ENCODE measurements at places on chromosomes 2 and 18.

- no peak for DNase-seq
Measured at GRCh38 chr2:30565851-30566358, 118.9 kb downstream of the LCLAT1 start.

DNA sequence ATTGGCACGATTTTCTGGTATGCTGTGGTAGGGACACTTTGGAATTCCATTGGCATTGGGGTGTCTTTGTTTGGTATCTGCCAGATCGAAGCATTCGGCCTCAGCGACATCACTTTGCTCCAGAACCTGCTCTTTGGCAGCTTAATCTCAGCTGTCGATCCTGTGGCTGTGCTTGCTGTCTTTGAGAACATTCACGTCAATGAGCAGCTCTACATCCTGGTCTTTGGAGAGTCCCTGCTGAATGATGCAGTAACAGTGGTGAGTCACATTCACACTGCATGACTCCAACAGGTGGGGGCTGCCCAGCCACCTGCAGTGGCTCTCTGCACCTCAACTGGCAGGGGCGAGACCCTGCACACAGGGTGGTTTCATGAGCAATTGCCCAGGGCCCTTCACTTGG, 38.4 kb downstream of the SLC9A2 start:
- no peak for DNase-seq

DNA sequence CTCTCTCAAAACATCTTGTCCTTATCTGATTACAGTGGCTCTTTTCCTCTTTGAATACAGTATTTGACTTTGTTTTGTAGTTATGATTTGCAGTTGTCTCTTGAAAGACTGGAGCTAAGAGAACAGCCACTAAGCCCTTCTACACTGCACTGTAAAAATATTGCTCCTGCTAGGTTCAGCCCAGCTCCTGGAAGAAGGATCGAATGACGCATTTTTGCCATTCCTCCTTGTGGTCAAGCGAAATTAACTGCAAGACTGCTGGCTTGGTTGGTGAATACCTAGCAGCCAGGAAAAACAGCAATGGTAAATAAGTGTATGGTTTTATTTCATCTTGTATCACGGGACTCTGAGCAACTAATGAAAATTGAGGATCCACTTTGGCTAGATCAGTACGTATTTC, 407.8 kb upstream of the CDH2 start:
- no peak for DNase-seq

DNA sequence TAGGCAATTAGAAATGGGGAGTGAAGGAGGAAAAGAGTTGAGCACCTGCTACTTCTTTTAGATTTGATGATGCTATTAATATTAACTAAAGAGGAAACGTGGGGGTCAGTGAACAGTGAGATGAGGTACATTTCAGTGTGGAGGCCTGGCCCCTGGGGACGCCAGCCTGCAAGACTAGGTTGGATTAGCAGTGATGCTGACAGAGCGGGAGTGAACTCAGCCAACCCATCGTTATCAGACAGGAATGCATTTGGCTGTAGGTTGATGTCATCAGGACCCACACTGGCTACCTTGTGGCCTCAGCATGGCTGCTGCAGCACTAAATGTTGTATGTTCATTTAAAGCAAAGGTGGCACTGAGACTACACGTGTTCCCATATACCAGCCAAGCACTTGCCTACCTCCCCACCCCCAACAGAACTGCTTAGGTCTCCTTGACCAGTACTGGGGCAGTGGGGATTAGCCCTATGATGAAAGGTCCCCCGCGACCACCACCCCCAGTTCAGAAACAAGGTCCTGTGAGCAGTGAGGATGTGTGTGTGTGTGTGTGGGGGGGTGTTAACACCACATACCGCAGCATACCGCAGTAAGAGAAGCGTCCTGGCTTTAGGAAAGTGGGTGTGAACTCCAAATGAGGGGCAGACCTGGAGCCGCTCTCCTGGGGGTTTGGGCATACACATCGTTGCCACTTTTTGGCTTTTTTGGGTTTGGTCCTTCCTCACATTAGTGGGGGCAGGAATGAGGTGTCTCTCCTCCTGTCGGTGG, 26.0 kb downstream of the DGKD start:
- no peak for DNase-seq

GRCh38 chr2:34161549-34161948, 562.5 kb upstream of the FAM98A start:
- no peak for DNase-seq

DNA sequence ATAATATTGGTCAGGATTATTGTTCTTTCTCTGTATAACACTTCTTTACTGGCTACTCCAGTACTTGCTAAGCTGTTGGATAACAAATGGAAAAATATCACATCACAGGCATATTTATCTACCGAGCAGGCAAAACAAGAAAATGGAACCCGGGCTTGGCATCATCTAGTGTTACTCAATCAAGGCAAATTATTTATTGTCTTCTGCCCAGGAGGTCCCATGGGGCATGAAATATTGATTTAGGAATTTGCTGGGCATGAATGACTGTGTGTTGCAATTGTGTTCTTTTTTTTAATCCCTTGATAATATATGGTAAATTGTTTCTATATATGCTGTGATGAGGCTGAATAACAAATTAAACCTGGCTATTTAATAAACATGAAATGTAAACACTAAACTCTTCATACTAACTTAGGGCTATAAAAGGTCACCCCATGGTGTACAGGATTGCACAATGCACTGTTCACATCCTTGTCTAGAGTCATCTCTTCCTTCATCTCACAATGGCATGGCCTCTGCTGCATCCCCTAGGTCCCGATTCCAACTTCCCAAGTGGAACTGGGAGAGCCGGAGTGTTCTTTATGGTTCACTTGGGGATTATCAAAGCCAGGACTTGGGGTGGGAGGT, 2.2 kb upstream of the PARD3B start:
- no peak for DNase-seq

DNA sequence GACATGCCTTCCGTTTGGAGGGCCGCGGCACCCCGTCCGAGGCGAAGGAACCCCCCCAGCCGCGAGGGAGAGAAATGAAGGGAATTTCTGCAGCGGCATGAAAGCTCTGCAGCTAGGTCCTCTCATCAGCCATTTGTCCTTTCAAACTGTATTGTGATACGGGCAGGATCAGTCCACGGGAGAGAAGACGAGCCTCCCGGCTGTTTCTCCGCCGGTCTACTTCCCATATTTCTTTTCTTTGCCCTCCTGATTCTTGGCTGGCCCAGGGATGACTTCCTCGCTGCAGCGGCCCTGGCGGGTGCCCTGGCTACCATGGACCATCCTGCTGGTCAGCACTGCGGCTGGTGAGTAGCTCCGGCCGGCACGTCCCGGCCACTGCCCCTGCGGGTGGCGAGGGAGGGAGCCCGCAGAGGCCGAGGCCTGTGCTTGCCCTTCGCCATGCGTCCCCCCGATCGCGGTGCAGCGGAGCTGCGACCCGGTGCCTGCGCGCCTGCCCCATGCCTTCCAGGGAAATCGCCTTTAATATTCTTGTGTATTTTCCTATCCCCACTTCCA, 1.2 kb downstream of the BMPR2 start:
- DNase-seq = no peak

- no peak for DNase-seq
Measured at GRCh38 chr18:59485382-59485781, 126.3 kb upstream of the LMAN1 start.

- DNase-seq = no peak
Measured at GRCh38 chr2:159903443-159904126, 105.6 kb upstream of the CD302 start.

- no peak for DNase-seq
Measured at GRCh38 chr2:36824273-36824672, 127.8 kb downstream of the VIT start.

DNA sequence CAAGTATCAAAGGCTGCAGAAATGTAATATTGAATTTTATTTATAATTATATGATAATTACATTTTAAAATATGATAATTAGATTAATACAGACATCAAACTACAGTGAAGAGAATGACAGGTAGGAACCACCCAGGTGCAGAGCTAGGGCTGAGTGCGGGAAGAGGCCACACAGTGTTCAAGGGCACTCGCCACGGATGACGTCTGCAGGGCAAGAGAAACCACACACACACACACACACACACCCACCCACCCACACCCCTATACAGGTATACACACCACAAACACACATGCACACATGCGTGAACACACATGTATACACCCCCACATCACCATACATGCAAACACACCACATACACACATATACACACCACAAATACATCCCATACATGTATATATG, 41.2 kb downstream of the MBP start:
- DNase-seq = no peak

- DNase-seq = no peak
Measured at GRCh38 chr2:166944909-166945308, 56.6 kb downstream of the XIRP2 start.

- DNase-seq = no peak
Measured at GRCh38 chr18:47863041-47863440, 67.4 kb downstream of the SMAD2 start.

- no peak for DNase-seq
Measured at GRCh38 chr2:106990297-106990696, 104.3 kb upstream of the ST6GAL2 start.

DNA sequence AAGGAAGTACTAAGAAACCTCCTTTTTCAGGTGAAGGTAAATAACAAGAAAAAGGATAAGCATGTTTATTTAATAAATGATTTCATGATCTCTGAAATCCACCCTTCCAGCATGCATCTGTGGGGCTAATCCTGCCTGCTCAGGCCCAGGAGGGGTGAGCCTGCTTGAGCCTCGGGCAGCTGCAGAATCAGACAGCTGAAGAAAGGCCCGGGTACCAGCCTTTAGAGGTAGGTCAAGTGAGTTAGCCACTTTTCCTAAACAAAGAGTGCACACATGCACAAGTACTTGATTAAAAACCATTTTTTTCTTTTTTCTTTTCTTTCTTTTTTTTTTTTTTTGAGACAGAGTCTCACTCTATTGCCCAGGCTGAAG, 25.7 kb upstream of the FZD7 start:
- no peak for DNase-seq

- no peak for DNase-seq
Measured at GRCh38 chr2:118265873-118266455, 177.7 kb downstream of the INSIG2 start.

DNA sequence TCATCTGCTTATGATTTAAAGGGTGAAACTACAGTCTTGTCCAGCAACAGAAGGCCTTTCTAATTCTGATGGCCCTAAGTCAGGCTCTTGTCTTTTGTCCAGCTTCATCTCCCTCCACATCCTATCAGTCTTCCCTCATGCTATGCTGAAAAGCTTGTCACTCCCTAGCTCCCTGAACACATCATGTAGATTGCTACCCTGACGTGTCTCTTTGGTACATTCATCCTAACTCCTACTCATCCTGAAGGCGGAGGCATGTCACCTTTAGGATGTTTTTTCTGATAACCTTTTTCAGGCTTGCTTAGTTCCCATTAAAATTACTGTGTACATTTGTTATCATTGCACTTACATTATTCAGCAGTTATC, 78.4 kb upstream of the ARL5A start:
- DNase-seq = no peak

DNA sequence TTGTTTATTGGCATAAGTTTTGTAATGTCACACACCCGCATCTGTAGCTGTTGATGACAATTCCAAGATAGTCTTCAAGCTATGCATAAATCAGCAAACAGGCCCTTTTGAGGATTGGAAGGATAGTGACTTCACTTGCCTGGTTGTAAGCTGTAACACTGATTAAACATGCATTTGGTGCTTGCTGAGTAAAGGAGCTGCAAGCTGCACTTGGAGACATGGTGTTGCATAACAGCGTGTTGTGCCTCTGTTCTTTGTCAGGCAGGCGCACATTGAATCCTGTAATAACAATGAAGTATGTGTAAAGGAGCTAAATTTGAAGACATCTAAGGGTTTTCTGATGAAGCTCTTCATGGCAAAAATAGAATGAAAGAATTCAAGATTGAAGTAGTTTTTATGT, 68.7 kb upstream of the TTC27 start:
- DNase-seq = no peak

- DNase-seq = no peak
Measured at GRCh38 chr2:132881546-132881945, 211.5 kb upstream of the LYPD1 start.

DNA sequence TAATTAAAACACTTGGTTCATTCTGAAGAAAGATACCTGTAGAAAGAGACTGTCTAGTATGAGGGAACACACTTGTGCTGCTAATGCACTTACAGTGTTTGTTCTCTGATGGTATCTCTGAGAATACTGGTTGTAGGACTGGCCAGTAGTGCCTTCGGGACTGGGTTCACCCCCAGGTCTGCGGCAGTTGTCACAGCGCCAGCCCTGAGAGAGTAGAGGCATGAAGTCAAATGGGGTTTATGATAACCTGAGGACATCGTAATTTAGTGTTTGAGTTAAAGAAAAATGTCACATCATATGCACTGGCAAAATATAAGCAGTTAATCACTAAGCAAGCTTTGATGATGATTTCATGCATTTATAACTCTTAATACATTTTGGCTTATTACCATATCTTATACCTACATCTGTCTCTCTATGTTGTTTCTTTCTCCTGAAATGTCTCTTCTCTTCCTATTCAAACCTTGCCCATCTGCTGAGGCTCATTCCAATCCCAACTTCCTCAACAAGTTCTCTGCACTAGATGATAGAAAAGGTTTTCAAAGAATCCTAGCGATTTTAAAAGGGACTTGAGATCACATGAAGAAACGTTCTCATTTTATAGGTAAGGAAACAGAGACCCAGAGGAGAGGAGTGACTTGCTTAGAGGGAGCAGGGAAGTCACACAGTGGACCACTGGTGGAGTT, 50.2 kb downstream of the ATIC start:
- no peak for DNase-seq

GRCh38 chr2:141557329-141558095, 573.3 kb downstream of the LRP1B start:
- no peak for DNase-seq

DNA sequence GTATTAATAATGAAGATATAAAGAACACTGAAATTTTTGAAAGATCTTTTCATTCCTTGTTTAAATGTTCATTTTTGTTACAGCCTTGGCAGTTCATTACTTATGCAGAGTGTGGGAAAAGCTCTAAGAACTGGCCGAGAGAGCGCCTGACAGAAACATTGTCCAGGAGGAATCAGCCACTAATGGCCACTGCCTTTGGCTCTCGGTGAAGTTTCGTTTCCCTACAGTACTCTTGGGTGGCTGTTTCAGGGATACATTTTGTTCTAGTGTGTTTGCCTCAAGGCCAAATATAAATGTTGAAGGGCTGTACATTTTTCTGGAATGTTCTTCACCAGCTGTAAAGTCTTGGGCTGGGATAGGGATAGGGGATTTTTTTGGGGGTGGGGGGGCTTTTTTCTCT, 10.7 kb downstream of the SPTBN1 start:
- no peak for DNase-seq

GRCh38 chr2:196169516-196169915, 1.9 kb downstream of the STK17B start:
- DNase-seq = no peak

All from NCI-H1930 (cell line).